ENCODE measurements at places on chromosomes 5 and 9. TPM values are rescaled to one million over a fixed set of nuclear protein-coding genes. Genes with fewer than 3 reads are reported as not detected.

Gene IL13
- polyA plus RNA-seq = not detected

Gene LAMC3
- 0.01 TPM for polyA plus RNA-seq

Gene C9orf153
- polyA plus RNA-seq = not detected

DNA sequence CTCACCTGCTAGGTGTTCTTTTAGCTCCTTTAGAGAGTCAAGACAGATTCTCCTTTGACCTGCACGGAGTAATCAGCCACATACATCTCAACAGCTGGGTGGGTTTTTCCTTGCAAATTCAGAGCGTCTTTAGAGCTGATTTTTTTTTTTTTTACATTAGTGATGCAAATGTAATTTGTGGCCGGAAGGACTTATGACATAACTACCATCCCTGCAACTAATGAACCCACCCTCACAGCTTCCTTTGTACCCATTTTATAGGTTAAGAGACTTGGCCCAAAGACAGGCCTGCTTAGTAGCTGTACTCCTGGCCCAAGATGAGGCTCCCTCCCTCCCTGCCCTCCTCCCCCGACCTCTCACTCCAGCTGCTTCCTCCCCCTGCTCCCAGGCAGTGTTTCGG is 69.9 kb upstream of the NIPAL4 start:
- DNase-seq = no peak

Gene FYB1
- polyA plus RNA-seq = 1.2 TPM

GRCh38 chr5:58715997-58716656 is 133.3 kb downstream of the RAB3C start:
- DNase-seq = no peak

DNA sequence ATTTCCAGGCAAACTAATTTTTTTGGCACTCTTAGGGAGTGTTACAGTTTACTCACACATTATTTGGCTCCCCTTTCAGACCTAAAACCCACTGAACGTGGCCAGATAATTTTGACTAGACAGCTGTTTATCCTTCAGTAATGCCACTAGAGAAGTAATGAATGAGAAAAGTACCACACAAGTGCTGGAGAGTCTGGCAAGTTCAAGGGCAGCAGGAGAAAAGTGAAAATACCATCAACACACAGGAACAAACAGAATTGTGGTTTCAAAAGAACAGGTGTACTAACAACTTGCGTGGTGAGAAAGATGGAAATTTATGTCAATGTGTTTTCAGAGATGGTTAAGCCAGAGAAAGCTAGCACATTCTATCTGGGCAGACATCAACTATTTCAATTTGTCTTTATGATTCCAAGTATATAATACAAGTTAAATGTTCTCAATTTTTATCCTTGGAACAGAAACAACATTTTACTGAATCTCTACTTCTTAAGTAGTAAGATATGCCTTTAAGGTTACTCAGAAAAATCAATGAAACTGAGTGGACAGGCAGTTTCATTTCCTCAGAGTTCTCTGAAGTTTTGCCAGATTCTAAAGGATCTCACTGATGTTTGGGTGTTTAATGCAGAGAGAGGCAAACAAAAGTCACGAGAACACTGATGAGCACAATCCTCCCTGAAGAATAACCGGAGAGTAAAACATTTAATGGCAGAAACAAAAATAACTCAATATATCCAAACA is 91.0 kb downstream of the ARSB start:
- no peak for DNase-seq

DNA sequence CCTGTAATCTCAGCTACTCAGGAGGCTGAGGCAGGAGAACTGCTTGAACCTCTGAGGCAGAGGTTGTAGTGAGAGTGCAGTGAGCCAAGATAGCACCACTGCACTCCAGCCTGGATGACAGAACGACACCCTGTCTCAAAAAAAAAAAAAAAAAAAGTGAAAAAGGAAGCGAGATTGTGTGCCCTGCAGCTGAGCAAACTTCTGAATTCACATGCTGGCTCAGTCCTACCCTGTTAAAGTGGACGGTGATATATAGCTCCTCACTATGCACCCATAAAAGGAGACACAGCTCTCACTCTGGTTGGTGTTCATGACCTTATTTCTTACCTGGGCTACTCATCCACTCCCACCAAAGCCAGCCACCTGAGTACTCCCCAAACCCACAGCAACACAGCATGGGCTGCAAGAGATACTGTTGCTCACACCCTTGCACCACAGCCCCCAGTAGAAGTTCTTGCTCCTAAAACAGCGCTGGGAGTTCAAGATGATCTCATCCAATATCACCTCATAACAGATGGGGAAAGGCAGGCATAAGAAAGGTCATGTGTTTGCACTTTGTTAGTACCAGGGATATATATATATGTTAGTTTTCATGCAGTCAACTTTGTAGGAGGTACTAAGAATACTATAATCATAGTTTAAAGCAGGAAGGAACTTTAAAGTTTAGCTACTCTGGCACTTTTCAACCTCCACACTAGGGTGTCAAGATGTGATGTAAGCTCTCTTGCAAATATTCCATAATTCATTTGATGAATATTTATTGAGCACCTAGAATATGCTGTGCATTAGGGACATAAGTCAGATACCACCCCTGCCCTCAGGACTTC is 4.0 kb downstream of the TTLL11 start:
- no peak for DNase-seq

Gene SV2C
- polyA plus RNA-seq = under 0.01 TPM

DNA sequence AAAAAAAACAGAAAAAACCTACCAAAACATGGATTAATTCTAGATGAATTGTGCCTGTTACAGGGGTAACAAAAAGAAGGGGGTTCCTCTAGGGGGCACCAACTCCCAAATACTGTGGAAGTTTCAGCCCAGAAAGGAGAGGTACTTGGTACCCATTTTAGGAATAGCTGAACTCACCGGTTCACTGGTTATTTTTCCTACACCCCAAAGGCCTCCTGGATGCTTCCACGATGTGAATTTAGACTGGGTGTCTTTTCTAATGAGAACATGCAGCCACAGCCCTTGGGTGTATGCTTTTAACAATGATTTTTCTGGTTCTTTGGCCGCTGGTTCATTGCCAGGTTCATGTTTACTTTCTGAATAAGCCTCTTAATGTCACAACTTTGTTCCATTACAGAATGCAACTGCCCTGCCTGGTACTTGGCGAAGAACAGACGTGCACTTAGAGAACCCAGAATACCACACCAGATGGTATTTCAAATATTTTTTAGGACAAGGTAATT is 46.7 kb downstream of the GARNL3 start:
- DNase-seq = peak; percentile 41

Gene CEL
- 1.2 TPM for polyA plus RNA-seq

DNA sequence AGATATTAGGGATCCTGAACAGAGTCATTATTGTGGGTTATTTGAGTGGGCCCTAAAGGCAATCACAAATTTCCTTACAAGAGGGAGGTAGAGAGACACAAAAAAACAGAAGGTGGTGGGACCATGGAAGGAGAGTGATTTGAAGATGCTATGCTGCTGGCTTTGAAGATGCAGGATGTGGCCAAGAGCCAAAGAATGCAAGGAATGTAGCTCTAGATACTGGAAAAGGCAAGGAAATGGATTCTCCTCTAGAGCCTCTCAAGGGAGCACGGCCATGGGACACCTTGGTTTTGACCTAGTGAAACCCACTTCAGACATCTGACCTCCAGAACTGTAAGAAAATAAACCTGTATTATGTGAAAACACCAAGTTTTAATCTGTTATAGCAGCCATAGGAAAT is 53.8 kb downstream of the TTC39B start:
- no peak for DNase-seq

Gene STPG3
- polyA plus RNA-seq = not detected

- no peak for DNase-seq
These were observed 12.8 kb downstream of the AKNA start for GRCh38 chr9:114374936-114375335.

Gene HAPLN1
- not detected for polyA plus RNA-seq

GRCh38 chr9:78292026-78292425 is 4.9 kb upstream of the PSAT1 start:
- DNase-seq = no peak

GRCh38 chr5:156147261-156147943 is 179.6 kb upstream of the SGCD start:
- no peak for DNase-seq

Gene ENHO
- 0.44 TPM for polyA plus RNA-seq

DNA sequence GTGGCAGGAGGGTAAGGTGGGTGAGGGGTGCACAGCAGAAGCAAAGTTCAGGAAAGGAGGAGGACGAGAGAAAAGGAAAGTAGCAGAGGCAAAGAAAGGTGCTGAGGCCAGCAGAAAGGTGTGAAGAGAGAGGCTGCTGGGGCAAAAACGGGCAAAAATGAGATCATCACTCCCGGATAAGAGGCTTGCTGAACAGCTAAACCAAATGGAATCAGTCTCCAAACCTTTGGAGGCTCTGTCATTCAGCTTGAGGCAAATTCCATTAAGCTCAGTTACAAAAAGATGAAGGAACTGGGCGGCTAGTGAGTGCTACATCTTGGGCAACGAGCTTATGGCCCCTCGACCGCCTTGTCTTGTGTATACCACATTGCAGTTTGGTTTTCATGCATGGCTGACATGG is 136.4 kb downstream of the FSTL4 start:
- peak; percentile 6 for DNase-seq

All from mammary epithelial cell (primary cell).